ENCODE measurements at places on chromosomes 2 and 18.

- DNase-seq = no peak
These were observed 186.5 kb upstream of the KLHL29 start for GRCh38 chr2:23198316-23199114.

DNA sequence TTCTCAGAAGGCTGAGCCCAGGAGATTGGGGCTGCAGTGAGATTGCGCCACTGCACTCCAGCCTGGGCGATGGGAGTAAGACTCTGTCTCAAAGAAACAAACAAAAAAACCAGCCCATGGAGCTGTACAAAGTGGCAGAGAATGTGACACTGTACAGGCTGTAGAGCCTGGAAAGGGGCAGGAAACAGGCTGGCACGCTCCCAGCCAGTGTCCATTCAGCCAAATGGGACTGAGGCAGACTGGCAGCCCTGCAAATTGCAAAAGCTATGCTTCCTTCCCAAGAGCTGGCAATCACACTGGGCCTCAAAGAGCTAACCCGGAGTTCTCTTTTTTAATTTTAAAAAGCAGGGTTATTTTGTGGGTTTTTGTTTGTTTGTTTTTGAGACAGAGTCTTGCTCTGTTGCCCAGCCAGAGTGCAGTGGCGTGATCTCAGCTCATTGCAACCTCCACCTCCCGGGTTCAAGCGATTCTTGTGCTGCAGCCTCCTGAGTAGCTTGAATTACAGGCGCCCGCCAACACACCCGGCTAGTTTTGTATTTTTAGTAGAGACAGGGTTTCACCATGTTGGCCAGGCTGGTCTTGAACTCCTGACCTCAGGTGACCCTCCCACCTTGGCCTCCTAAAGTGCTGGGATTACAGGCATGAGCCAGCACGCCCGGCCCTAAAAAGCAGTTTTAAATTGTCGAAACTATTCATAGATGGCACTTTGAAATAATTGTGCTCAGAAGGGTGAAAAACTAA lies 42.8 kb downstream of the SCRN3 start:
- no peak for DNase-seq

DNA sequence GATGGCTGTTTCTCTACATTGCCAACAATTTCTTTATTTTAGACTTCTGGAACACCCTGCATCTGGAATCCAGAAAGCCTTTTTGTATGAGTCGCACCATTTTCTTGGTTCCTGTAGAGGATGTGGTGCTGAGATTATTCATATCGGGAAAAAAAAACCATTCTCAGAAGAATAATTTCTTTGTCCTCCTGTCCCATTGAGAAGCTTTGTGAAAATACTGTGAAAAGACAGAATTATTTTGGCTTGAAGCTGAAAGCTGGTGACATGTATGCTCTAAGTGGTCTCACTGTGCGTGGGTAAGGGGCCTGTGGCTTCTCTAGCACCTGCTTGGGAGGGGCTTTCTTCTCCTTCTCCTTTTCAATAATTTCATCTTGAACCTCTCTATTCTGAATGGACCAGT lies 138.4 kb downstream of the FAM210A start:
- DNase-seq = no peak

- no peak for DNase-seq
These were observed 42.4 kb downstream of the TMEM18 start for GRCh38 chr2:634636-635388.

- no peak for DNase-seq
These were observed 285.8 kb upstream of the REV1 start for GRCh38 chr2:99775585-99775984.

- no peak for DNase-seq
These were observed 604 bp upstream of the STK11IP start for GRCh38 chr2:219596954-219597551.

DNA sequence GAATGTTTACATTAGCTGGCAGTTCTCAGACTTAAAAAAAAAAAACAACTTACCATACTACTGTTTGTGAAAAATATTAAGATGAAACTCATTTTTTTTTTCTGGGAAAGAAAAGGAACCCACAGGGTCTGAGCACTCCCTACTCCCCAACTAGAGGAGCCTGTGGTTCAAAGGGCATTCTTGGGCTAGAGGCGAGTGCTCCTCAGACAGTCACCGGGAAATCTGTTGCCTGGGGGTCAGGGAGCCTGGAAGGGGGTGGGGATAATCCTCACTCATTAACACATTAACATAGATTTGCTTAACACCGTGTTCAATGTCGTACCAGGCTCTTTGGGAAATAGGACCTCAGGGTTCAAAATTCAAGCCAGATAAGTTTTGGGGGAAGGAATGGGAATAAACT lies 57.6 kb downstream of the LAMA3 start:
- DNase-seq = no peak

DNA sequence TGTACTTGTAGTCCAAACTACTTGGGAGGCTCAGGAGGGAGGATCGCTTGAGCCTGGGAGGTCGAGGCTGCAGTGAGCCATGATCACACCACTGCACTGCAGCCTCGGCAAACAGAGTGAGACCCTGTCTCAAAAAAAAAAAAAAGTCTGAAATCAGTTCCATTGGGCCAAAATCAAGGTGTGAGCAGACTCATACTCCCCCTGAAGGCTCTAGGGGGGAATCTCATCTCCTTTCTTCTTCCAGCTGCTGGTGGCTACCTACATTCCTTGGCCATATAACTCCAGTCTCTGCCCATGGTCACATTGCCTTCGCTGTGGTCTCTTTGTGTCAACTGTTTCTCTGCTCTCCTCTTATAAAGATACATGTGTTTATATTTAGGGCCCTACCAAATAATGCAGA lies 234.0 kb downstream of the LRRTM1 start:
- DNase-seq = no peak

All from esophagus squamous epithelium (tissue), 5 donors.